ENCODE measurements at places on chromosomes 5 and 9.
A peak's percentile ranks its signal among the peaks of the same experiment; 100 is the strongest.

GRCh38 chr9:125436613-125437443 is 175.2 kb downstream of the GAPVD1 start:
- DNase-seq = peak; percentile 33

GRCh38 chr5:27821681-27822080 is 783.3 kb upstream of the CDH9 start:
- DNase-seq = no peak

DNA sequence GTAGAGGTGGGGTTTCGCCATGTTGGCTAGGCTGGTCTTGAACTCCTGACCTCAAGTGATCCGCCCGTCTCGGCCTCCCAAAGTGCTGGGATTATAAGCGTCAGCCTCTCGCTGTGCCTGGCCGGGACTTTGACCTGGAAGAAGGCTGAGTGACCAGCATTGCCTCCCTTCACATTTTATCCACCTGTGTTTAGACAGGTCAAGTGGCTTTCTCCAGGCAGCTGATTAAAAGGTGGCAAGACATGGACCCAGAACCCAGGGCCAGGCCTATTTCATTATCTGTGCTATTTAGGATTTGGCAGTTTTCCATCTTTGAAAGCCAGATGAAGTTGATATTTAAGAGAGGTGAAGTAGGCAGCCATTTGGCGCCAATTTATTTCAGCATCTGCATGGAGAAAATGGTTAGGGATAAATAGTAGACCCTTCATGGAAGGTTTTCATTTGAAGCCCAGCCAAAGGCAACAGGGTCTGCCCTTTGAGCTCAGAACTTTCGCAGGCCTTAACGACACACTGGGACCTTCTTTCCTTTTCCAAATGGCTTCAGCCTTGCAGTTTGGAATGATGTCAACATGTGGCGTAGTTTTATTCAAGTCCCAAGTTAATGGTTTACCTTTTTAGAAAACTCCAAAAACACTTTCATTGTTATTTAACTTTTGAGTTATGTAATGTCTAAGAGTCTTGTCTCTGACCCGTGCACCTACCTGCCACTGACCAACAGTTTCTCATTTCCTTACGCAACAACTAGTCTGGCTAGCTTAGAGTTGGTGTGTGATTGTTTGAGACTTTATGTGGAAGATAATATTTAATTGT is 8.4 kb downstream of the DAPK1 start:
- DNase-seq = no peak

GRCh38 chr9:92658611-92659010 is 11.3 kb downstream of the IPPK start:
- no peak for DNase-seq

DNA sequence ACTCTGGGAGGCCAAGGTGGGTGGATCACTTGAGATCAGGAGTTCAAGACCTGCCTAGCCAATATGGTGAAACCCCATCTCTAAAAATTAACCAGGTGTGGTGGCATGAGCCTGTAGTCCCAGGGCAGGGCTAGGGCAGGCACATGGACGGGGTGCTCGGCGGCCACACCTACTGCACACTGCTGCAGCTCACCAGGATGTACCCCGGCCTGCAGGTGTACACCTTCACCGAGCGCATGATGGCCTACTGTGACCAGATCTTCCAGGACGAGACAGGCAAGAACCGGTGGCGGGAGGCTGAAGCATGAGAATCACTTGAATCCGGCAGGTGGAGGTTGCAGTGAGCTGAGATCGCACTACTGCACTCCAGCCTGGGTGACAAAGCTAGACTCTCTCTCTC is 3.2 kb downstream of the ST6GALNAC4 start:
- DNase-seq = peak; percentile 39

DNA sequence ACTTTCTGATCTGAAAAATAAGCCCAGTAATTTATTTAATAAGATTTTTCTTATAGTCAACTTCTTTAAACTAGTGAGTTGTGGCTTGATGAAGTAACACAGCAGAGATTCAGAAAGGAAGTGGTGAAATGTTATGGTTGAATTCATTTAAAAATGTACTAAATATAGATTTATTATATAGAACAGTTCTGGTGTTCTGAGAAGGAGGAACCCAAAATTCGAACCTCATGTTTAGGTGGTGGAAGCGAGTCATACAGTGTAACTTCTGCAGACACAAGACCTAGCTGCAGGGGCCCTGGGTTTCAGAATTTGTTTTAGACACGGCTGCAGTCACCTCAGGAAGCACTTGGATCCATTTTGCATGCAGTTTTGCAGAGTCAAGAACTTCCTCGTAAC is 188.2 kb downstream of the TRIO start:
- no peak for DNase-seq
